Fibroblast of the conjunctiva (primary cell): ENCODE measurements at places on chromosomes 4 and X.

GRCh38 chrX:112832481-112833095, 8.0 kb downstream of the AMOT start:
- DNase-seq: no peak

- no peak for DNase-seq
Measured at GRCh38 chr4:96186593-96186992, 346.7 kb downstream of the PDHA2 start.

DNA sequence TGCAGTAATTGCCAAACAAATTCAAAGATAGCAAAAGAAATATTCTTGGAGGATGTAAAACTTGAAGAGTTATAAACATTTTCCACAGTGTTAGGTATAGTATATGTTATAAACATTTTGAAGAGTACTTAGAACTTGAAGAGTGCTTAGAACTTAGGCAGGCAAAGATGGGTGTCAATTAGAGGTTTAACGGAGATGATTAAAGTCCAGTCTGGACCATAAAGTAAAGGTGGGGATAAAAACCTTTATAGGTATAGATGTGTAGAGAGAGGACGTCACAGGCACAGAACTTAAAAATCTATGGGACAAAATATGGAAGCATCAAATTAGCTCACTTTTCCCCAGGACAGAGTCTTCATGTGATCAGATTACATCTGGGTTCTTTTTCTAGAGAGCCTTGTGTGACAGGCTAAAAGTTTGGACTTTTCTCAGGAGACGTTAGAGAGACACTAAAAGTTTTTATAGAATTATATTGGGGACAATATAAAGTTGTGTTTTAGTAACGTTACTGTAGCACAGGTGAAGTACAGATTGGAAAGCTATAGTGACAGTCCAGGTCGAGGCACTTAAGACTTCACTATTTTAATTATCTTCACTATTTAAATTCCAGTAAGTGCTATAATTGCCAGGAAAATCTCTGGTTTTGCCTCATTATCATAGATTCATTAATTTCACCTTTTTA, 13.3 kb upstream of the MAD2L1 start:
- DNase-seq: no peak

DNA sequence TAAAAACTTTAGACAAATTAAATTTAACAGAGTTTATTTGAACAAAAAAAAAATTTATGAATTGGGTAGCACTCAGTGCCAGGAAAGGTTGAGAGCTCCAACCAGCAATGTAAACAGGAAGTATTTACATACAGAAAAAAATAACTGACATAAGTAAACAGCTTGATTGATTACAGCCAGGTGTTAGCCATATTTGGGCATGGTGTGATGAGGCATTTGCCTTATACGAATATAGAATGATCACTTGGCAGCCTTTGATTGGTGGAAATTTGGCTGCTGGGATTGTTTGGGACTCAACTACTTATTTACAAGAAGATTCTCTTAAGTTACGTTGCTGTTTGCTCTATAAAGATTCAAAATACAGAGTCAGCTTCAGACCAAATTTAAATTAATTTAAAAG, 172.0 kb downstream of the ADAM29 start:
- no peak for DNase-seq

- no peak for DNase-seq
Measured at GRCh38 chrX:137550665-137551261, 15.2 kb upstream of the ZIC3 start.

DNA sequence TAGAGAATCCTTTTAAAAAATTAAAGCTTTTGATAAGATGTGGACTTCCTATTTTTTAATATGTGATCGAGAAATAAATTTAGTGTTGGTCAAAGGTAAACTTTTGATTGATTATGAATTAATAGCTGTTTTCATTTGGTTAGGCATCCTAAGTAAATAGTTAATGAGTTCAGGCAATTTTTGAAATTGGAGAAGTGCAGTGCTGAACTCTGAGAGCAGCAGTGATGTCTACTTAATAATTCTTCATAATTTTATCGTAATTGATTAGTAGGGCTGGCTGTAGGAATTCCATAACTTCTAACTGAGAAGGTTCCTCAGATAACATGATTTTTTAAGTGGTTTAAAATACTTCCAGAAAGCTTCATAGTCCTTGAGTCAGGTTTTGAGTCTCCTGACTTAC, 1.5 kb downstream of the MND1 start:
- DNase-seq: no peak

GRCh38 chr4:48985976-48986653, at the start of gene CWH43:
TSS of gene CWH43 (plus strand) at chr4:48986275. CDS start at chr4:48986430, 155 bp downstream.
- no peak for DNase-seq

DNA sequence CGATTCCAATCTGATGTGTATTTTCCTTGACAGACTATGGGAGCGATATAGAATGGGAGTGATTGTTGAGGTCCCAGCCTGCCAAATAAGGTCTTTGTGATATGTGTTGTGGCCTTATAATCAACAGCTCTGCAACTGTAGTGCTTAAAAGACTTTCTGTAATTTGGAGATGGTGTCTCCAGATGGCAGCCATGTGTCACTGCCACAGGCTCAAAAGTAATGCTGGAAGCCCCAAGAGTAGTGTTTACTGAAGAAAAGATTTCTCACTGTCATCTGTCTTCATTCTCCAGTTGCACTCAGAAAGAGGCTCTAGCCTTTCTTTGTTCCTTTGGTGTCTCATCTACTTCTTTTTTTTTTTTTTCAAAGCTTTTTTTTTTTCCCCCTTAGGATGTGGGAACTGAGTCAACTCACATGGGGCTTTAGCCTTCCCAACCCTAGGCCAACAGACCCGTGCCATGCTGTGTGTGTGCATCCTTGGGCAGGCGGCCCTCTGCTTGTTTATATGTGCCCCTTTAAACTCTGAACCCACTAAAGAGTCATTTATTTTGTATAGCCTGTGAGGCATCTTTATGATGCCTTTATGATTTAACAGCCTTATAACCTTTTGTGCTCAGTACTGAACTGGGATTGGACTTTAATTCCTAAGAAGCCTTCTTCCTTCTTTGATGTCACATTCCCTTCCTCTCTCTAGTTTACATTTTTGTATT, 15.6 kb downstream of the SRPX2 start:
- DNase-seq: no peak

DNA sequence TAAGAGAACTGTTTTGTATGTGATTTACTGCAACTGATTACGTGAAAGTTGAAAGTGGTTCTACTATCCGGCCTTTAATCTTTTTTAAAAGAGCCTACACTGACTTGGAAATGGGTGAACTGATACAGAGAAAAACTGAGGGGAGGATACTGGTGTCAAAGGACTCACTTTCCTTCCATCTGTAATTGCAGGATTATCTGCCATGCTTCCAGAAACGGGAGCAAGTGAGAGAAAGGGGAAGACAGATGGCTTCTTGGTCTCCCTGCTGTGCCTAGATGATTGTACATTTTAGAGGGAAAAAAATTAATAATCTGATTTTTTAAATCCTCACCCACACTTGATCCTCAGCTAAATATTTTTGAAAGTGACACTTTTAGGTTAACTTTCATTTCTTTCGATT, 88.3 kb upstream of the GRID2 start:
- DNase-seq: no peak

DNA sequence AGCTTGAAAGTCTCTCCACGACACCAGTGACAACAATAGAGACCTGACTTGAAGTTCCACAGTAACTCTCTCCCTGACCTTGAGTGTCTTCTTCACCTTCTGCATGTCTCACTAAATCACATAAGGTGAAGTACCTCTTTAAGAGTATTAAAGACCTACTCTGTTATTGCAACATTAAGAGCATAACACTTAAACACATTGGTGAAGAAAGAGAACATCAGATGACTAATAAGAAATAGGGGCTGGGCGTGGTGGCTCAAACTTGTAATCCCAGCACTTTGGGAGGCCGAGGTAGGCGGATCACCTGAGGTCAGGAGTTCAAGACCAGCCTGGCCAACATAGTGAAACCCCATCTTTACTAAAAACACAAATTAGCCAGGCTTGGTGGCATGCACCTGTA, 33.9 kb upstream of the MAPK10 start:
- DNase-seq: no peak

DNA sequence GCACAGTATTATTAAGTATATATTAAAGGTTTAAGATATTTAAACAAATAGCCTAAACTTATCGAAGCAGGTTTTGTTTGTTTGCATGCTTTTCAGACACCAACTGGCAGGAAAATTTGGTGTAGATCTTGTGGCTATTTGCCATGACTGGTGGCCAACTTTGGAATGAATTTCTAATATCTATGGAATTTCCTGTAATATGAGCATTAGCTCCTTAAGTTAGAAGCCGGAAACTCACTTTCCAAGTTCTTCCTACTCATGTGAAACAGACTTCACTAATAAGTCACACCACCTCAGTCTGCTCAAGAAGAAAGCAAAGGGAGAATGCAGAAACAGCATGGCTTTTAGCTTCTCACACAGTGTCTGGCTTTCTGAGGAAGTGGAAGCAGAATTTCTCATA, 563.9 kb downstream of the GRXCR1 start:
- peak; percentile 18 for DNase-seq

DNA sequence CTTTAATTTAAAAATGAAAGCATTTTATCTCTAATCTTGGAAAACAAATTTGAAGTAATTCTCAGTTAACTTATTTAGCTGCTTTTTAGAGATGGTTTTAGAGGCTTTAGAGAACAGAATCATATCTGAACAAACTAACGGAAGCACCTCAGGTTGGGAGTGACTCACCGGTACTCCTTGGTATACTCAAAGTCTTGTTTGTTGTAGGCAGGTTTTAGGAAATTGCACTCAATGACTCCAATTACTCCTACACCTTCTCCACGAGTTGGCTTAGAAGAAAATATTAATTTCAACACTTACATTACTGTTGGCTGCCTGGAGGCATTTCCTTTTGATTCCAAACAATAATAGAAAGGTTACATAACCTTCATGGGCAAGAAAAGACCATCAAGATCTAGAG, 23.6 kb downstream of the MORC4 start:
- DNase-seq: no peak

DNA sequence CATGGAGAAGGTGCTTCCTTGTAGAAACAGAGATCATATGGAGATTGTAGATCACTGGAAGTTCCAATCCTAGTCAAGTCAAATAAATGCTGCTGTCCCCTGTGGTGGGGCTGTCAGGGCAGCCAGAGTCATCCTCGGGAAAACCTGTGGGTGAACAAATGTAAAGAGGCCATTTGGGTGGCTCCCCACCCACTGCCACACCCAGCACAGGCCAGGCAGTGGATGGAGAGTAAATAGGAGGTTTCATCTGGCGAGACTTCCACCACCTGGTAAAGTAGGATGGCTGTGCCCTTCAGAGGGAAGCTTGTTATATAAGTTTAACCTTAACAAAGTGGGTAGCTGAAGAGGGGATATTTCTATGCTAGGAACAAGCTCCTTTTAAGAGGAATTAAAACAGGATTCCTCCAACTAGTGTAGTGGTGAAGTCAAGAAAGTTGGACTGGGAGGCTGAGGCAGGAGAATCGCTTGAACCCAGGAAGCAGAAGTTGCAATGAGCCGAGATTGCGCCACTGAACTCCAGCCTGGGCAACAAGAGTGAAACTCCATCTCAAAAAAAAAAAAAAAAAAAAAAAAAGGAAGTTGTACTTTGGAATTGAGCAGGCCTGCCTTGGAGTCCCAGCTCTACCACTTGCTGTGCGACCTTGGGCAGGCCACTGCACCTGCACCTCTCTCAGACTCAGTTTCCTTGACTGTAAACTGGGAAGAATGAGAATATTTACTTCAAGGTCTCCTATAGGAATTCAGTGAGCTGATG, 273.7 kb downstream of the PTTG2 start:
- DNase-seq: no peak

GRCh38 chrX:138858438-138858837, 146.9 kb upstream of the FGF13 start:
- no peak for DNase-seq

GRCh38 chr4:37540486-37540885, 145.7 kb downstream of the RELL1 start:
- DNase-seq: no peak

GRCh38 chr4:88054901-88055300, 47.5 kb downstream of the PKD2 start:
- peak; percentile 26 for DNase-seq

DNA sequence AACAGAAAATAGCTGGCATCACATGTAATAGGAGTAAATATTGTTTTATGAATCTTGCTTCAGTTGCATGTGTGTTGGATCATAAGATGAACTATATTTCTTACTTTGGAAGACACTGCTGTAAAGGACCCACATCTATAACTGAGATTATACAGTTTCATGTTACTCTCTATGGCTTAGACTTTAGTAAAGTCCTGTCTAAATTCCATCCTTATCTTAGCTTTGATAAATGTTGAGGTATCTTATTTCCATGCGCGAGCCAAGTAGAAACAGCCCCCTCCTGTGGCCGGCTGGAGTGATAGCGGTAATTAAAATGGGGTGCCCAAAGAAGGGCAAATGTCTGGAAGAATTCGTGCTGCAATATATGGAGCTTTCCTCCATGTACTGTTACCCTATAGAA, 43.0 kb downstream of the CCDC158 start:
- no peak for DNase-seq

GRCh38 chr4:46254788-46255187, 130.9 kb upstream of the GABRG1 start:
- DNase-seq: peak; percentile 29

DNA sequence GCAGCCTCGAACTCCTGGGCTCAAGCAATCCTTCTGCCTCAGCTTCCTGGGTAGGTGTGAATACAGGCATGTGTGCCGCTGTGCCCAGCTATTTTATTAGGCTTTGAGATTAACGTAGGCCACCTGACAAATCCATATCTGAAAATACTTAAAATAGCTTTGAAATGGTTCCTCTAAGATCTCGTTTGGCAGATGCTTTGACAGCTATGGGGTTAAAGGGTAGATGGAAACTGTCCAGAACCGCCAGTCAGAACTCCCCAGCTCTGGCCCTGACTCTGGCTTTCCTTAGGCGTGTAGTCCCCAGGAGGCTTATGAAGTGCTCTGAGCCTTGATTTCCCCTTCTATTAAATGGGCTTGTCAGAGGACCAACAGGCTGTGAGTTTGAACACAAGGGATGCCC, 32.8 kb upstream of the STIM2 start:
- no peak for DNase-seq

GRCh38 chr4:16573739-16574138, 324.7 kb downstream of the LDB2 start:
- peak; percentile 47 for DNase-seq

- no peak for DNase-seq
Measured at GRCh38 chrX:41096339-41096955, 11.2 kb downstream of the USP9X start.

DNA sequence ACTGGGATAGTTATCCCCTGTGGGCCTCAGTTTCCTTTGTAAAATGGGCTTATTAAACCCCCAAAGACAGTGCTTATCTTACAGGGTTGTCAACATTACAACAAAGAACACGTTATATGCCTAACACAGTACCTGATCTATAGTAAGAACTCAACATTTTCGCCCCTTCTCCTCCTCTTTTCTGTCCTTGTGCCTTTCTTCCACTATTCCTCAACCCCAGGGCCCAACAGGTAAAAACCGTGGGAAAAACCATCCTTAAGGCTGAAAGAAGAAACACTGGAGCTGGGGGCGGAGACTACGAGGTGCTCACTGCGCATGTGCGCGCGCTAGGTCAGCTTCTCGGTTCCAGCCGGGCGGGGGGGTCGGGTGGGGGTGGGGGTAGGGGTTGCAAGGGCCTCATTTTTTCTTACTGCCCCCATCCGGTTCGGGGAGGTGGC, 426 bp upstream of the XIAP start:
- no peak for DNase-seq
